NCI-H510A treated with DMSO at 0.1 percent for 48 hours (cell line): ENCODE measurements at places on chromosomes 1 and 21.

DNA sequence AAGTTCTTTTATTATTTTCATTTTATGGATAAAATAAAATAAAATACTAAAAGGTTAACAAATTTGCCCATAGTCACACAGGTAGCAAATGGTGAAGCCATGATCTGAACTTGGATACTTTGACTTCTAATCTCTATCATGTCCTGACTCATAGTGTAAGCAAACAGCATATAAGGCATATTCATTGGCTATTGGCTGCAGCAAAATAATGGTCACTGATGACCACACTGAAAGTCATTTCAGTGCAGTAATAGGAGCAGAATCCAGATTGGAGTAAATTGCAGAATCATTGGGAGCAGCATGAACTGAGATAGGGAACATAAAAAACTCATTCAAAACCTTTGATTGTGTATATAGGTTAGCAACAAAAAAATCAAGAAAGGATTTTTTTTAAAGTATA is 262.9 kb downstream of the PLA2G4A start:
- DNase-seq = no peak

GRCh38 chr1:13794231-13795187 is 94.5 kb downstream of the PRDM2 start:
- no peak for DNase-seq

DNA sequence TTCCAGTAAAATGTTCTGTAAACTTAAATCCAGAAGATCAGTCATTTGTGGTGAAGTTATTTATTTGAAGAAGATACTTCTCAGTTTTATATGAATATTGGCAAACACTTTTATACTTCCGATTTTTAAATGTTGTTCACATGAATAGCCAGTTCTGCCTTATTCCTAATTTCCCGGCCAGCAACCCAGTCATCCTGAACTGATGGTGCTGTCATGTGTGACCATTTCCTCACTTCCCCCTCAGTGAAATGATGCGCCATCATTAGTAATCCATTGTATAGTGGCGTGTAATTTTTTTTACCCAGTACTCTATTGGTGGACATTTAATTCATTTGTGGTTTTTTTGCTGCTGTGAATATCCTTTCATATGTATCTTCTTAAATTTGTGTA is 16.4 kb downstream of the GPSM2 start:
- no peak for DNase-seq

- DNase-seq = no peak
These were observed 167.4 kb downstream of the URB2 start for GRCh38 chr1:229793488-229793887.

- peak; percentile 55 for DNase-seq
These were observed 722 bp downstream of the NPHP4 start for GRCh38 chr1:5991381-5992025.

DNA sequence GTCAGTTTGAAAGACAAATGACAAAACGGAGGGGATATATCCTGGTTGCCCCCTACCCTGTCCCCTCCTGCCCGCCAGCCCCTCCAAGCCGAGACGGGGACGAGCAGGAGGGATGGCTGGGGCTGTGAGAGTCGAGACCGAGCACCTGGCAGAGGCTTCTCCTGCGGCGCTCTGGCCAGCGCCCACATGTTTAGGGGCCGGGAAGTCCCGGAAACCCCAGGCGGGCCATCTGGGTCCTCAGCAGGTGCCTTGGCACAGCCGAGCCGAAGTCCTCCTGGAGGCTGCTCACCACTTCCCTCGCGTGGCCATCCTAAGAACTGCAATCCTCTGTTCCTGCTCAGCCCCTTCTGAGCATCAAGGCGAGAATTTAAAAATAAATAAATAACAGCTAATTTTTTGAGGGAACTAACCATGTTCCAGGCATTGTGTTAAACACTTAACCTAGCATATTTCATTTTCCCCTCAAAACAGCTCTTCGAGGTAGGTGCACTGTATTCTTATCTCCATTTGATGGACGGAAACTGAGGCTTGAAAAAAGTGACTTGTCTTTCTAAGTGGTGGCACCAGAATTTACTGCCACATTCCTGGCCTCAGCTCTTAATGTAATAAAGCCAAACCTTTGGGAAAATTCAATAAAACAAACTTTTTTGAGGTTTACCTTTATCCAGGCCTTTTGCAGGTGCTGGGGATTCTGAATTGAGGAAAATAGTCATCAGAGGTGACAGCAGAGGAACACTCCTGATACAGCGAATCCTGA is 3.5 kb upstream of the RIMS3 start:
- peak; percentile 98 for DNase-seq

DNA sequence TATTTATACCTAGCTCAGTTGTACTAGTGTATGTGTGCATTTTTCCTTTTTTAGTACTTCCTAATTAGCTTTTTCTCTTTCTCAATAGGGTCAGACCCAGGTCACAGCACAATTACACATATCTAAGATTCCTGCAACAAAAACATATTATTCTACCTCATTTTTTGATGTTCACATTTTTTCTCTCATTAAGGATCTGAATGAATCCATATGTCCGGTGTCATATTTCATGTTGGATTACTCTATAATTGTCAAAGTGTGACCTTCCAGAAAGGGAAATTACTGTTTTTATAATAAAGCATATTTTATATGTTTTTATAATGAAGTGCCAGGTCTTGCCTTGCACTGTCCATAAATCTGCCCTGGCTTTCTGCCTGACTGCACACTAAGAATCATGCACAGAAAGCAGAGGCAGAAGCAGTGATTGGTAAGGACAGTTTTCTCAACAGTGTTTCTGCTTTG is 143.7 kb downstream of the KCNT2 start:
- DNase-seq = no peak

DNA sequence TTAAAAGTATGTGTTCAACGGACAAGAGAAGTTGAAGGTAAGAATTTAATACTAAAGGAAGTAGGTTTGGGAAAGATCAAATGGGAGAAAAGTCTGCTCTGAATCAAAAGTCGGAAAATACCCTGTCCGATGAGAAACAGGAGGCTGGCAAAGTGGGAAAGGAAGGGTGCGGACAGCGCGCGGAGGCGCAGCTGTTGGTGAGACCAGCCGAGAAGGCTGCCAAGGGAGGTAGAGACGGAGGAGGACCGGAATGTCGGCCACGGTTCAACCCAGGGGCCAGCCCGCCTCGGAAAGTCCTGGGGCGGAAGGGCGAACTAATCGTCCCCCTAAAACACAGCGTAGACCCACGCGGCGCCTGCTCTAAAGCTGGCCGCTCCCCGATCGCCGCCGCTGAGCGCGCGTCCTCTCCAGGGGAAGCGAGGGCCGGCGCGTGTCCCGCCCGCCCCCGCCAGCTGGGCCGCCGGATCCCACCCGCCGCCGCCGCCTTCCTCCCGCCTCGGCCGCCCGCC is 639 bp upstream of the SPATA1 start:
- DNase-seq = peak; percentile 92

DNA sequence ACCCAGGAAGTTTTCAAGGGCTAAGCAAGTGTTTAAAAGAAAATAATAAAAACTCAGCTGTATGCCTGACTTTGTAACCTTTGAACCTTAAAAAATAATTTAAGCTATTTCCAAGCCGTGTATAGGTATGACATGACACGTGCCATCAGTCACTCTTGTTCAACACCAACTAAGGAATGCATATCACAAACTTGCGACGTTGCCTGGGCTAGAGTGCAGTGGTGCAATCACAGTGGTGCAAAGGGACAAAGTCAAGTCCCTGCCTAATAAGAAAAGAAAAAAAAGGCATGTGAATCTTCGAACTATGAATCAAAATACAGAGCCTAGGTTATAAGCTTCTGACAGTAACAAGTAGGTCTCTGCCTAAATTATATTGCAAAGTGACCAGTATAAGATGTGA is 79.2 kb downstream of the SMYD2 start:
- no peak for DNase-seq

- DNase-seq = no peak
These were observed 26.7 kb downstream of the PODN start for GRCh38 chr1:53088616-53089300.

GRCh38 chr21:37294679-37295078 is 27.5 kb upstream of the VPS26C start:
- DNase-seq = no peak

GRCh38 chr1:248926401-248927182 is 20.6 kb downstream of the PGBD2 start:
- no peak for DNase-seq

DNA sequence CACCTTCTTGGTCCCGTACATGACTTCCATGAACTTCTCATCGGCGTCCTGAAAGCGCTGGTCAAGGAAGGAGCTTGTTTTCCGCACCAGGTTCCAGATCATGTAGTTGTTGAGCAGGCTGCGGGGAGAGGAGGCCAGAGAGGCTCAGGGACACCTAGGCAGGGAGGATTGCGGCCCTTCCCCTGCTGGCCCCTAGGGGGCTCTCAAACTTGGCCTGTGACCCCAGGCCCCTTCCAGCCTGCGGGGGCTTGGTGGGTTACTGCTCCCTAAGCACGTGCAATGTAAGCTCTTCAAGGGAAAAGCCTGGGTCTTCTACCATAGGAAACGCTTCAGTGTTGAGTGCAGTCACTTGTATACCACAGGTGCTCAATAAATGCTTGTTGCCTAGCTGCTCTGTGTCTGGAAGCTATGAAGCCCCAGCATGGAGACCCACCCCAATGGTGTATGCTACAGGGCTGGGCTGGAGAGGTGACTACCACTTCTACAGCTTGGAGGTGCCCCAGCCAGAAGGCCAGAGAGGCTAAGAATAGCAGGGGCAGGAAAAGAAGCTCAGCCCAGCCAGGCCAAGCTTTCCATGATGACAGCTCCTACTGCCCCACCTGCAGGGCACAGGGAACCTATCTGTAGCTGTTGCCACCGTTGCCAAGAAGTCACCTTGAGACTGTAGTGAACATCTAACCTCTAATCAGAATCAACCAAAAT is 45.1 kb downstream of the ECE1 start:
- DNase-seq = no peak

DNA sequence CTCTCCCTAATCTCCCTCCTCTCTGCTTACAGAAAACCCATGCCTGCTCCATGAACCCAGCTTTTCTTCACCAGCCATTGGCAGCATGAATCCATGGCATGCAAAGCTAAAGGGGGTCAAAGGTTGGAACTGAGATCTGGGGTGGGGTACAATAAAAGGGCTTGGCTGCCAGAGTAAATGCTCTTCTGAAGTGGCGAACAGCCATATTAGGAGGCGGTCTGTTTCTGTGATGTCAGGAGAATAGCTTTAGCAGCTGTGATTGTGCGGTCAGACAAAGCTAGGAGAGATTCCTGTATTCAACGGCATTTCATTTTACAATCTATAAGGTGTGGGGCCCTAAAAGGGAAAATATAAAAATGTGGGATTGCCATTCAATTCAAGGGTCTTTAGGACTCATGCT is 71.7 kb upstream of the TMPRSS2 start:
- no peak for DNase-seq

- no peak for DNase-seq
These were observed 11.6 kb upstream of the NCMAP start for GRCh38 chr1:24544239-24544638.

DNA sequence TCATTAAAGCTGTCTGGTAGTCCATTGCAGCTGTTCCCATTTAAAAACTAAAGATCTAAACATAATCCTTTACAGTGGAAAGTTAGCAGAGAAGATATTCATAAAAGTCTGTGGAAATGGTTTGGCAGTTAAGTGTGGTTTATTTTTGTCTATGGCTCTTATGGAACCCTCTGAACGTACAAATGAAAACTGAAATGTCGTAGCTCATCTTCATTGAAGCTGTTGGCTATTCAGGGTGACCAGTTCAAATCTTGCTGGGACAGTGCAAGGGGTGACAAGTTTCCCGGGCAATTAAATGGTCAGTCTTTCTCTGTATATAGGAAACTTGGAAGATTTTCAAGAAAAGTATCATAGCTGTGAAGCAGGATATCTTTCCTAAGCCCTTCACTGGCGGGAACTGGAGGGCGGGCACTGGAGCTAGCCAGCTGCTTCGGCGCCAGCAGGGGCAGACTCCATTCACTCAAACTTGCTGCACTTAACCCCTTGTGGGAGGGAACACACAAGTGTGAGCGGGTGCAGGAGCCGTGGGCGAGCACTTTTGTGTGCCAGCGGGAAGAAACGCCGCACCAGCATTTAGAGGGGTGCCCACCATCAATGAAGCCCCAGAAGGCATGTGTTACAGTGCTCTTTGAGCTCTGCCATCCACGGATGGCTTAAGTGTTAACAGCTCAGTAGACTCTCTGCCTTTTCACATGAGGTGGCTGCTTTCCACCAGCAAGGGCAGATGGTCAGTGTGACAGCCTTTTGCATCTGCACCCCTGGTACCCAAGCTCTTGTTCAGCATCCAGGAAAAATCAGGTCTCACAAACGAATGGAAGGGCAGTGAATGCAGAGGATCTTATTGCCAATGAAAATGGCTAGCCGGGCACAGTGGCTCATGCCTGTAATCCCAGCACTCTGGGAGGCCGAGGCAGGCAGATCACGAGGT is 232.1 kb upstream of the KAZN start:
- DNase-seq = peak; percentile 73

- no peak for DNase-seq
These were observed 2.9 kb downstream of the ZBTB37 start for GRCh38 chr1:173871091-173871490.

- DNase-seq = no peak
These were observed 40.0 kb downstream of the ROR1 start for GRCh38 chr1:63813829-63814277.

DNA sequence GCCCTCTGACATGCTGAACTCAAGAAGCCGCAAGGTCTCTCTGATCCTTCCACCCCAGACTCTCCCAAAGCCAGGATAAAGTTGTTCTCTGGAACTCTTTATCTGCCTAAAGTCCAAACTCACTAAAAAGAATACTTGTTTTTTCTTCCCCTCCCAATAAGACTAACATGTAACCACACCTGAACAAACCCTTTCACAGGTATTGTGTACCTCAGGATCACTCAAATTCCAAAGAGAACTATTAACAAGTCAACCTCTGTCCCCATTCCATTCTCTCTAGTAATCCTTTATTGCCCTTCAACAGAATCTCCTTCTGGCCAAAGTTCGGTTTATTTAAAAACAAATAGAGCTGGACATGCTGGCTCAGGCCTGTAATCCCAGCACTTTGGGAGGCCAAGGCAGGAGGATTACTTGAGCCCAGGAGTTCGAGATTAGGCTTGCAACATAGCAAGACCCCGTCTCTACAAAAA is 4.1 kb upstream of the TOE1 start:
- DNase-seq = no peak

GRCh38 chr1:185015631-185016030 is 29.7 kb upstream of the RNF2 start:
- no peak for DNase-seq

GRCh38 chr1:187624812-187625545 is 796.2 kb downstream of the PLA2G4A start:
- no peak for DNase-seq

DNA sequence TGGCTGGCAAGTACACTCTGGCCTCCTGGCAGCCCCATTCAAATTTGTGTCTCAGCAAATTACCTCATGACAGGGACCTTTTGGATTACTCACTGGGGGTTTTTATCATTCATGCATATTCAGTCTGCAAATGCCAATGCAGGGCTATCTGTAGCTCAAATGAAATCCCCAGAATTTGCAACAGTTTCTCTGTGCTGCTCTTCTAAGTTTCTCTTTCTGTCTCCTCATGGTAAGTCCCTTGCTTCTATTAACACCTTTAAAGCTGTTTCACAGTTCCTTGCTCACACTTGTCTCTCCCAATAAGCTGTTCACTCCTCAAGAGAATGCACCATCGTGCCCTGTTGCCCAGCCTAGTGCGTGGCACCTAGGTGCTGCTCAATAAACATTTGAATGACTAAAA is 3.3 kb upstream of the FAM78B start:
- no peak for DNase-seq

GRCh38 chr1:79899914-79900313 is 893.4 kb upstream of the ADGRL4 start:
- no peak for DNase-seq

GRCh38 chr21:24148461-24148860 is 1458.8 kb downstream of the MRPL39 start:
- DNase-seq = no peak
